NCI-H1092 treated with DMSO at 0.1 percent for 48 hours (cell line): ENCODE measurements at places on chromosomes 3 and 15.
A peak's percentile ranks its signal among the peaks of the same experiment; 100 is the strongest.

DNA sequence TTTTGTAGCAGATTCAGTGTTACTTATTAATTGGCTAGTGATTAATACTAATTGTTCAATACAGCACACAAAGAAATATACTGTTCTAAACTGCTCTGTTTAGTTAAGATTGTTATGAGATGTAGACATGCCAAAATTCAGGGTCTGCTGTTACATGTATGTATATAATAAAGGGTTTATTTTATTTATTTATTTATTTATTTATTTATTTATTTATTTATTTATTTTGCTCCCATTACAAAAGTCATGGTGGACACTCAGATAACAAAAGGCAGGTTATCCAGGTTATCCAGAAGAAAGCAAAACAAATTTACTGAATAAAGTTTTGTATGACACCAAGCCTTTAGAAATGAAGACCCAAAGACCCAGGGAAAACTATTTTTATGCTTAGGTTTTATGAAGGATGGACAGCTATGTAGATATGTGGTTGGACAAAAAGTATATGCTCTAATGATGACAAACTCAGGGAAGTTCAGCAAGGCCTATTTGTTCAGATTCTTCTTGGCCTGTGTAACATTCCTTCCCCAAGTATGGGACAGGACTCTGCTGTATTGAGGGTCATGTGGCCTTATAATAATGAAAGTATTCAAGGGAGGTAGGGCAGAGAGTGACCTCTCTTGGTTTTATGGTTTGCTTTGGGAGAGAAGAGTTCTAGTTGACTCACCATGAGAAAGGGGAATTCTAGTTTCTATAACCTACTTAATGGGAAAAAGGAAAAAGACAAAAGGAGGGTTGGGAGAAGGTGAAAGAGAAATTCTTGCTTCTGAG lies 1056.8 kb downstream of the ROBO2 start:
- DNase-seq, result no peak

- DNase-seq, result no peak
Observed at GRCh38 chr15:59168536-59168935, 38.1 kb upstream of the LDHAL6B start.

DNA sequence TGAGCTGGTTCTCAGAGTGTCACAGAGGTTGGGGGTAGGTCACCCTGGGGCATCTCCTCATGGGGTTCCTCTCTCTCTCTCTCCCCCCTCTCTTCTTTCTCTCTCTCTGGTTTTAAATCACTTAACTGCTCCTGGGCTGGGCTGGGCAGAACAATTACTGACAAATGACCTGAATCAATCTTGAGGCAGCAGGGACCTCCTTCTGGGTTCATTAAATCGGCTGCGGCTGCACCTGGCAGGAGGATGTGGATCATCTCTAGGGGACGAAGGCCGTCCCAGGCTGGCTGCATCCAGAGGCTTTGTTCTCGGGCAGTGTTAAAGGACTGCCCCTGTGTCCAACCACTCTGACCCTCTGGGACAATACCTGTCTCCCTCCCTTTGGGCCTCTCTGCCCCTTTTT lies 143.1 kb downstream of the TLE3 start:
- no peak for DNase-seq

DNA sequence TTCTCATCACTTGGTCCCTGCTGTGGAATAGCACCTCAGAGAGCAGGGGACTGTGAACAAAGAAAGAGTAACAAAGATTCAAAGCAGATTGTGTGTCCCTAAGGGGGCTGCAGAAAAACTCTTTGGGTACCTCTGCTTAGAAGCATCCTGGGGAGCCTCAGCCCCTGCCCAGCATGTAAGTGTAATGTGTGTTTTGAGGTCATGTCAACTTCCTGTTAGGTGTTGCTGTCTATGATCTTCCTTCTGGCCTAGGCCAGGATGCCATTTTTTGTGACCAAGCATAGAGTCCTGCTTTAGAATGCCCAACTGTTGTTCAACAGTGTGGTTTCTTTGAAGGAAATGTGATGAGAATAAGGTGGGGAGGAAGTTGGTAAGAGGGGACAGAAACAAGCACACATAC lies 77.1 kb upstream of the BCL6 start:
- DNase-seq, result no peak

- no peak for DNase-seq
Observed at GRCh38 chr3:139811331-139811730, 123.7 kb upstream of the CLSTN2 start.

DNA sequence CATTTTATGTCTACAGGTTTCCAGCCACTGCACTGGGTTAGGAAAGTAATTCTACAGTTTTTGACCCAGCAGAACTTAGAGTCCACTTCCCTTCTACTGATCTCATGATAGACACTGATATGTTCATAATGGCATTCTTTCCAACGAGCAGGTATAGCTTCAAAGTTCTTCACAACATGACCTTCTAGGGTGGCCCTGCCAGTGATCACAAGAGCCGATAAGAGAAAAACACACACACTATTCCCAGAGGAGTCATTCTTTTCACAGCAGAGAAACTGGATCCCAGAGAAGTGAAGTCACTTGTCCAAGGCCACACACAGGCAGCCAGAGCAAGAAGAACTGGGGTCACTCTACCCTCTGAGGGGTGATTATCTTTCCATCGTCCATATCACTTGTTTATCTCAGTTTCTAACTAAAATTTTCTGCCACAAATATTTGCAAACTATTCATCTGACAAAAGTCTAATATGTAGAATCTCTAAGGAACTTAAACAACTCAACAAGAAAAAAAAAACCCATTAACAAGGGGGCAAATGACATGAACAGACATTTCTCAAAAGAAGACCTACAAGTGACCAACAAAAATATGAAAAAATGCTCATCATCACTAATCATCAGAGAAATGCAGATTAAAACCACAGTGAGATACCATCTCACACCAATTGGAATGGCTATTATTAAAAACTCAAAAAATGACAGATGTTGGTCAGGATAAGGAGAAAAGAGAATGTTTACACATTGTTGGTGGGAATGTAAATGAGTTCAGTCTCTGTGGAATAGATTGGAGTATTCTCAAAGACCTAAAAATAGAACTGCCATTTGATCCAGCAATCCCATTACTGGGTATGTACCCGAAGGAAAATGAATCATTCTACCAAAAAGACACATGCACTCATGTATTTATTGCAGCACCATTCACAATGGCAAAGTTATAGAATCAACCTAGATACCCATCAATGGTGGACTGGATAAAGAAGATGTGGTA lies 31.5 kb downstream of the SPTSSB start:
- no peak for DNase-seq

- no peak for DNase-seq
Observed at GRCh38 chr15:55564347-55565145, 23.6 kb downstream of the PYGO1 start.

GRCh38 chr3:194497799-194498575 lies 11.2 kb upstream of the ATP13A3 start:
- no peak for DNase-seq

DNA sequence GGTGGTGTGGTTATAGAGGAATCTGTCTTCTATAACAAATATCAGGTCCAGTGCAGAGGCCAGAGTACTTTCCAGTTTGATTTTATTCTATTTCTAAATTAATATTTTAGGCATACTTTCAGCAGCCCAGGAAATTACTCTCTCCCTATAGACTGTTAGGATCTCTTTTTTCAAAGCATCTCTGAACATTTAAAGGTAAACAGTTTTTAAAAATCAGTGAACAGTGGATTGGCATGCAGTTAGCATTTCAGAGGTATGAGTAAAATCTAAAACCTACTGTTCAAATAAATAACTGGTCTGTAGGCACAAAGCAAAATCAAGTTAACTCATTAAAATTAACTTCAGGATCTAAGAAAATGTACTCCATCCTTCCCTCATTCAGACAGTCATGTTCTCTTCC lies 3.0 kb downstream of the ZBED2 start:
- no peak for DNase-seq

- no peak for DNase-seq
Observed at GRCh38 chr15:92029767-92030166, 176.3 kb downstream of the SLCO3A1 start.

DNA sequence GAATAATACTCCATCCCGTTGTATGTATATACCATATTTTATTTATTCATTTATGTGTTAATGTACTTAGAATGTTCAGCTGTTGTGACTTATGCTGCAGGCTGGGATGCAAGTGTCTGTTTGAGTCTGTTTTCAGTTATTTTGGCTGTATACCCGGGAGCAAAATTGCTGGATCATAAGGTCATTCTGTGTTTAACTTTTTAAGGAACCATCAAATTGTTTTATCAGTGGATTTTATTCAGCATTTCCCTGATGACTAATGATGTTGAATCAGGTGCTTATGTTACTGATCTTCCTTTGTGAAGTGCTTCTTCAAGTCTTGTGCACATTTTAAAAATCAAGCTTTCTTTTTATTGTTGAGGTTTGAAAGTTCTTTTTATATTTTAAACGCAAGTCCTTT lies 118.1 kb downstream of the SLC25A26 start:
- DNase-seq, result no peak

DNA sequence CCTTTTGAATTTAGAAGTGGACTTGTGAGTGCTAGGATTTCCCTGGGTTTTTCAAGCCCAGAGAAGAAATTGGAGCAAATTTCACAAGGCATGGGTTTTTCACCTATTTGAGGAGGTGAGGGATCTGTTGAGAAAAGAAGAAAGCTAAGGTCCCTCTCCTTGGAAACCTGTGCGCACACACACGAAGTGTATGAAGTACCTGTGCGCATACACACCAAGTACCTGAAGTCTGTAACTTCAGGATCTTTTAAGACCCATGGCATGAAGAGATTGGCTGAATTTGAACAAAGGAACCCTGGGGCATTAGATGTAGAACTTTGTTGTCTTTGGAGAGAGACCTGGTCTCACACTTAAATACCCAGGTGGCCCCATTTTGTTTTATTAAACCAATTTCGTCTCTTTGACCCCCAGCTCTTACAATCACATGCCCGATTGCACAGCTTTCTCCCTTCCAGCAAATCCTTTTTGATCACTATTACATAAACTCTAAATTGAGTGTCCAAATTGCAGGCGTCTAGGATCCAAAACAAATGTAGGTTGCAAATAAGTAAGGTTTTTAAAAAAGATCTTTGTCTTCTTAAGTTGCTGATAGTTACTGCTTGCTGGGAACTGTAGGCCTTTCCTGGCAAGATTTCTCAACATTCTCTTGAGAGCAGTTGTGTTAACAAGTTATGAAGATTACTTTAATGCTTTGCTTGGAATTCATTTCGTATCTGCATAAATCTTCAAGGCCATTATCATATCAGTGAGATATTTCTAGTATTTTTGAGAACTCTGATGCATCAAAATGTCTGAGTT lies 64.3 kb downstream of the CMTM8 start:
- DNase-seq, result no peak

DNA sequence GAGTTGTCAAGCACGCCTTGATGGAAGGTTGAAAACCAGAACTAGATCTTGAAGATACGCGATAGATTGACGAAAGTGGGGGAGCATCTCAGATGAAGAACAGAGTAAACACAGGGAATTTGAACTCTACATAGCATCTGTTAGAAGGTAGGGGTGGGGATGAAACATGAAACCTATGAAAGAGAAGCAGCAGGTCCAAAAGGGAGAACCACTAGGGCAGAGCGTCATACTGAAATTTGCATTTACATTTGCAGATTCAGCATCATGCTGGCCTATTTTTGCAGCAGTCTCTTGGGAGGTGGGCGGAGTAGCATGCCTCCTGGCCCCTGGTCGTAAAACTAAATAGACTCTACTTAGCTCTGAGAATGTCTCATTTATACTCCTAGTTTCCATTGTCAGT lies 46.1 kb upstream of the RASGRP1 start:
- no peak for DNase-seq

GRCh38 chr15:89852342-89852995 lies 37.8 kb upstream of the ANPEP start:
- DNase-seq, result no peak

GRCh38 chr3:24683633-24684384 lies 189.2 kb upstream of the THRB start:
- peak; percentile 21 for DNase-seq

- DNase-seq, result peak; percentile 41
Observed at GRCh38 chr15:58038426-58039078, 27.0 kb downstream of the ALDH1A2 start.

GRCh38 chr15:74535388-74536084 lies 5.5 kb upstream of the ARID3B start:
- no peak for DNase-seq

GRCh38 chr15:68875377-68876116 lies 54.8 kb upstream of the SPESP1 start:
- DNase-seq, result peak; percentile 57

- DNase-seq, result no peak
Observed at GRCh38 chr3:152193673-152194267, 75.0 kb upstream of the MBNL1 start.

- no peak for DNase-seq
Observed at GRCh38 chr15:95425859-95426258, 904.6 kb upstream of the NR2F2 start.

GRCh38 chr15:47897525-47897924 lies 180.2 kb downstream of the SEMA6D start:
- DNase-seq, result no peak

DNA sequence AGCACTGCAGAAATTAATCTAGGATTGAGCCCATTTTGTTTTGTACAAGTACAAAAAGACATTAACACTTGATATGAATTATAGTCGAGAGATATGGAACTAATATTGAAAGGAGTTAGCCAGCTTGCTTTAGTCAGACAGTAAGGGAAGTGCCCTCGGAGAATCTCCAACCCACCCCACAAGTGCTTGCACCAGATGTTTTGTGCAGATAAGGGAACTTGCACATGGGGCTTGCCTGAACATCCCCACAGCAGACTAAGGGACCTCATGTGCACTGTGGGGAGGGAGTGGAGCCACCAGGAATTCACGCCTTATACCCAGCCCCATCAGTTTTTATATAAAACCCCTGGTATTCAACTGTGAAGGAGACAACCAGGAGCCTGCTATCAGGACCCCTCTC lies 122.3 kb downstream of the EFHB start:
- DNase-seq, result no peak

GRCh38 chr3:136135039-136135802 lies 60.9 kb downstream of the MSL2 start:
- peak; percentile 12 for DNase-seq

DNA sequence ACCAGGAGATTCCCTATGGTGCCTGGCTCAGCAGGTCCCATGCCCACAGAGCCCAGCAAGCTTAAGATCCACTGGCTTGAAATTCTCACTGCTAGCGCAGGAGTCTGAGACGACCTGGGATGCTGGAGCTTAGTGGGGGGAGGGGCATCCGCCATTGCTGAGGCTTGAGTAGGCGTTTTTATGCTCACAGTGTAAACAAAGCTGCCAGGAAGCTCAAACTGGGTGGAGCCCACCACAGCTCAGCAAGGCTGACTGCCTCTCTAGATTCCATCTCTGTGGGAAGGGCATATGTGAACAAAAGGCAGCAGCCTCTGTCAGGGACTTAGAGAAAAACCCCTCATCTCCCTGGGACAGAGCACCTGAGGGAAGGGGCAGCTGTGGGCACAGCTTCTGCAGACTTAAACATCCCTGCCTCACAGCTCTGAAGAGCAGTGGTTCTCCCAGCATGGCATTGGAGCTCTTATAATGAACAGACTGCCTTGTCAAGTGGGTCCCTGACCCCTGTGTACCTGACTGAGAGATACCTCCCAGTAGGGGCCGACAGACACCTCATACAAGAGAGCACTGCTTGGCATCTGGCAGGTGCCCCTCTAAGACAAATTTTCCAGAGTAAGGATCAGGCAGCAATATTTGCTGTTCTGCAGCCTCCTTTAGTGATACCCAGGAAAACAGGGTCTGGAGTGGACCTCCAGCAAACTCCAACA lies 231.5 kb upstream of the SETMAR start:
- no peak for DNase-seq
